Activated gamma-delta T cell treated with Interleukin-2 at 50 U/mL for 16 hours (primary cell): ENCODE measurements at places on chromosomes 3 and 15.

- DNase-seq = no peak
Measured at GRCh38 chr3:85725809-85726208, 767.0 kb downstream of the CADM2 start.

DNA sequence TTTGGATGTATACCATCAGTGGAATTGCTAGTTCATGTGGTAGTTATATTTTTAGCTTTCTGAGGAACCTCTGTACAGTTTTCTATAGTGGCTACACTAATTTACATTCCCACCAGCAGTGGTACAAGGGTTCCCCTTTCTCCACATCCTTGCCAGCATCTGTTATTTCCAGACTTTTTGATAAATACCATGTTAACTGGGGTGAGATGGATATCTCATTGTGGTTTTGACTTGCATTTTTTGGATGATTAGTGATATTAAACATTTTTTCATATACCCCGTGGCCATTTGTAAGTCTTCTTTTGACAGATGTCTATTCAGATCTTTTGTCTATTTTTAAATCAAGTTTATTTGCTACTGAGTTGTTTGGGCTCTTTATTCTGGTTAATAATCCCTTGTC lies 455.6 kb upstream of the RARB start:
- DNase-seq = no peak

DNA sequence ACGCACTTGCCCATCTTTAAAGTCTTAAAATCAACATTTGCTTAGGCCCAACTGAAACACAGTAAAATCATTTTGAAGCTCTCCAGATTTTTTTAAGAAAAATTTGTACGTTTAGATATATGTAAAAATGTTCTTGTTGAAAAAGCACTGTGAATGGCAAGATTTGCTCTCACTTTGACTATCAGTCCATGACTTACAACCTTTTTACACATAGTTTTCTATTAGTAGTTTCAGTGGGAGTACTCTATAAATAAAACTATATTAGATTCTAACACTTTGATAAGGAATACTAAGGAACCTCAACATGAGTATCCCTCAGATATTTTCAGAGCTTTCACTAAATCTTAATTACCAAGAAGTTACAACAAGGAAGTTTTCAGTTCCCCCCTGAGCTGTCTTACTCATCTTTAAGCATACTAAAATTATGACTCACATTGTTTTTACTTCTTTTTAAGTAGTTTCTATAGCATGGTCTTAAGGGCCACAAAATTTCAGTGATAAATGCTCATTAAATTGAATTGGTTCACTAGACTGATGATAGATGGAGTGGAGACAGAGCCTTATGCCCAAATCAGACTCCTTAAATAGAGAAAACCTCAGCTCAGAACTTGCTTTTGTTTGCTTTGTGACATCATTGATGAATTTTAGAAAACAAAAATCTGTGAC lies 31.6 kb upstream of the RAP2B start:
- DNase-seq = no peak

DNA sequence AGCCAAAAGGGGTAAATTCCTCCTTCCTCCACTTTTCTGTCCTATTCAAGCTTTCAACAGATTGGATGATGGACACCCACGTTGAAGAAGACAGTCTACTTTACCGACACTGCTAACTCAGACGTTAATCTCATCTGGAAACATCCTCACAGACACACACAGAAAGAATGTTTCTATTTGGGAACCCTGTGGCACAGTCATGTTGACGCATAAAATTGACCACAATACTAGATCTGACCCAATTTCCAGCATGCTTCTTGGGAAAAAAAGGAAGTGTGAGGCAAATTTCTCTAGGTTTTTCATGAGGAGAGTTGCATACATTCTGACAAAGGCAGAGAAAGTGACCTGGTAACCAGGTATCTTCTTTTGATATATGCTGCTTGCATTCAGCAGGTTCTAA lies 594.1 kb downstream of the FGF12 start:
- DNase-seq = no peak

DNA sequence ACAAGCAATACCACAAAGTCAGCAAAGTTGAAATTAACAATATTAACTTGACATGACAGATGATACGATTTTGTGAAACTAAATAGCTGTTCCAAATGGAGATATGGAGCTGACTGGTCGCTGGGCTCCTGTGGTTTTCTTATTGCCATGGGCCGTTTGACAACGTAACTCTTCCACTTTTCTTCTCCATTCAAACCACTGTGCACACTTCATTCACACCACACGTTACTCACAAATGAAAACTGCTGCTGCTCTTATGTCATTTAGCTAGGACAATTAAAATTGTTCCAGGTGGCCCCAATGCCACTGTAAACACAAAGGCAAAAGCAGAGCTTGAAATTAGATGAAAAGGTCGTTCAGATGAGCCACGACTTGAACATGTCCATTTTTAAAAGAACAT lies 94.0 kb upstream of the VGLL4 start:
- DNase-seq = no peak

GRCh38 chr3:72536878-72537267 lies 311.4 kb downstream of the SHQ1 start:
- DNase-seq = no peak

- no peak for DNase-seq
Measured at GRCh38 chr15:80630981-80631380, 64.1 kb upstream of the ABHD17C start.

GRCh38 chr3:38454178-38454883 lies 641 bp downstream of the ACVR2B start:
- DNase-seq = no peak

- DNase-seq = no peak
Measured at GRCh38 chr15:98635848-98636247, 12.5 kb upstream of the IGF1R start.

GRCh38 chr3:99409961-99410360 lies 228.4 kb upstream of the COL8A1 start:
- no peak for DNase-seq

- DNase-seq = no peak
Measured at GRCh38 chr3:132785292-132785691, 63.1 kb upstream of the NPHP3 start.

- no peak for DNase-seq
Measured at GRCh38 chr15:46207341-46207740, 572.5 kb downstream of the SQOR start.

DNA sequence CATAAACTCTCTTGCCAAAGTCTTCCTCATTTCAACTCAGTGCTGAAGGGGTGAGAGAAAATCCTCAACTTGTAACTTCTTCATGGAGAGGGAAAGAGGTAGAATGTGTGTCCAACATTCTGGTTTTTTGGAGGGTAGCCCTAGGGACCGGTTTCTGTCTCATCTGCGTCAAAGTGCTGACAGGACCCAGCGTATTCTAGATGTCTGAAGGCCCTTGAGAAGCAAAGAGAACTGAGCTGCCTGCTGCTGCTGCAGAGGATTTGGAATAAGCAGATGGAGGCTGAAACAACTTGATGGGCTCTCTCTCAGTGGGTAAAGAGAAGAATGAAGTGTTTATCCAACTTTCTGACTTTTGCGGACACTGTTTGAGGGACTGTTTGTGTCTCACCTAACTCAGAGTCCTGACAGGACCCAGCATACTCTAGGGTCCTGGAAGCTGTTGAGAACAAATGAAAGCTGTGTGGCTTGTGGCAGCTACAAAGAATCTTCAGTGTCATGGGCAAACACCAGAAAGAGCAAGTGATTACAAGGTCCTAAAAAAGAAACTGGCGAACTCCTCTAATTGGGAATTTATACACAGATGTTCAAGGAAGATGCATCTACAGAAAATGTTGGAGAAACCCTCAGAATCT lies 174.4 kb downstream of the SI start:
- DNase-seq = no peak

GRCh38 chr3:36212251-36212650 lies 168.1 kb upstream of the STAC start:
- no peak for DNase-seq

DNA sequence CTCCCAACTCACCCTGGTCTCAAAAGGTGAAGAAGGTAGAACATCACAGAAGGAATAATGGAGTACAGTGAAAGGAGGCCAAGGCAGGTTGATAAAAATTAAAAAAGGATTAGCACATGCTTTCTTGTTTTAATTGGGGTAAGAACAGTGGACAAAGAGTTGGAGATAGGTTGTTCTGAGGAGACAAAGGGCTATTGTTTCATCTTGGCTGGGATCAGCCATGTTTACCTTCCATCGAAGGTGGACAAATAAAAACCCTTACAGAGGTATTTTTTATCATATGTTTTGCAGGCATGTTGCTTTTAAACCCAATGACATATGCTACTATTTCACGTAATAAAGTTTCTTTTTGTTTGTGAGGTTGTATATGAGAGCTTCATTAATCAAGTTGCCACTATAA lies 12.9 kb downstream of the COMMD2 start:
- DNase-seq = no peak

DNA sequence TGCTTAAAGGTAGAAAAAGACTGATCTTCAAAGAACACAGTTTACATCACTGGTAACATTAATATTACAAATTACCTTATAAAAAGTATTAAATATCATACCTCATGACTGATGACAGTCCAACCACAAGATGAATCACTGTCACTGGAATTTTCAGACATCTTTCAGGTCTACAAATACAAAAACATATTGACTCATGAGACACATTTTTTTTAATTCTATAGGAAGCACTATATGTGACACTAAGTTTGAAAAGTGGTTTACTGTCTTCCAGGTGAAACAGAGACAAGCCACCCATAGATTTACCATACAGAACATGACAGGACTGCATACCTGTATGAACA lies 18.9 kb downstream of the CCPG1 start:
- DNase-seq = no peak

- no peak for DNase-seq
Measured at GRCh38 chr3:134630506-134630905, 20.3 kb downstream of the KY start.

- DNase-seq = peak; percentile 30
Measured at GRCh38 chr3:71185733-71186455, 397.6 kb downstream of the FOXP1 start.

- no peak for DNase-seq
Measured at GRCh38 chr15:80326270-80326669, 74.3 kb upstream of the CTXND1 start.

GRCh38 chr3:61634678-61635077 lies 73.3 kb downstream of the PTPRG start:
- DNase-seq = no peak

DNA sequence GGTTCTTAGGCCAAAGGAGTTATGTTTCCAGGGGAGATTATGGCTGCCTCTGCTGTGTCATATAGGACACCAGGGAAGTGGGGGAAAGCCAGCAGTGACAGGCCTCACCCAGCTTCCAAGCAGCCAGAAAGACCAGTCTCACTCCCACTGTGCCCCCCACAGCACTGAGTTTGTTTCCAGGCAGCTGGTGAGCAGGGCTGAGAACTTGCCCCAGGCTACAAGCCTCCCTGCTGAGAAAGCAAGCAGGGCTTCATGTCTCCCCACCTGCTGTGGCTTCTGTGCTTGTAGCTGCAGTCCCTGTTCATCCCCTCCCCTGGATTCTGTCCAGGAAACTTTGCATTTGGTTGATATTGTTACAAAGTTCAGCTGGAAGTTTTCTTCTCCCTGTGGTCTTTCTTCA lies 376.3 kb downstream of the PDCD6IP start:
- no peak for DNase-seq

DNA sequence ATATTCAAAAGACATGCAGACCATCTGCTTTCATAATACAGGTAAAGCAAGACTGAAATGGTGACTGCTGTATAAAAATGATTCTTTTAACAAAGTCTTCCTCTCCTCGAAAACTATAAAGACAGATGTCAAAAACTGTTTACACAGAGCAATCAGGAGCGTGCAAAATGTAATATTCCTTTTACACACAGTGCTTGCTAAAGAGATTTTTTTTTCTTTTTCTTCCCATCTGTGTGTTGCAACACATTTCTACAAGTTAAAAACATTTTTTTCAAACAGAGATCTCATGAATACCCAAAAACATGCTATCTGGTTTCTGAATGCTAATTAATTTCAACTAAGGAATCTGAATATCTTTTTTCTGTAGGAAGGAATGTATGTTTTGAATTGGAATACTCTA lies 22.1 kb downstream of the SATB1 start:
- no peak for DNase-seq

GRCh38 chr3:49313896-49314688 lies 25.8 kb downstream of the USP4 start:
- DNase-seq = no peak

GRCh38 chr15:60766391-60767128 lies 287.6 kb upstream of the ICE2 start:
- DNase-seq = no peak

- DNase-seq = no peak
Measured at GRCh38 chr15:69631978-69632377, 179.4 kb downstream of the RPLP1 start.

DNA sequence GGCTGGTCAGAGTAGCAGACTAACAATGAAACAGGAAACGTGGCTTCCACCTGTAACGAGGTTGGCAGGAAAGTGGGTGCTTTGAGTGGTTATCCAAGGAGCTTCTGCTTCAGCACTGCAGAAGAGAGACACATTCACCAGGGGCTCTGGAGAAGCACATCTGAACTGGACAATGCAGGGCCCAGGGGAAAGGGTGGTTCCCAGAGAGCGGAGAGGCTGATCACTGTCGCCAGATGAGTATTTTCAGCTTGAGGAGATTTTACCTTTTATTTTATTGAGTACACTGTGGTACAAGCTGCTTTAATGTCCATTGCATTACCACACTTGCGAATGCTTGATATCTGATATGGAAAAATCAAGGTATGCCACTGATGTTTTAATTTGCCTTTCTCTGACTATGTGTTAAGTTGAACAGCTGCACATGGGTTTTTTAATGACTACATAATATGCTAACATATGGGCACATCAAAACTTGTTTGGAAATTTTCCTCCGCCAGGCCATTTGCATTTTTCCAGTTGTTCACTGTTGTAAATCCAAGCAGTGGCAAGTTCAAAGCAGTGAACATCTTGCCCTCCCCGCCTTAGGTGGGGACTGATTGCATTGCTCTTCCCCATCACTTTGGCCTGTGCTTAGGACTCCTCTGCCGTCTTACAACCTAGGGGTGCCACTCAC lies 52.1 kb downstream of the LRTM1 start:
- no peak for DNase-seq

DNA sequence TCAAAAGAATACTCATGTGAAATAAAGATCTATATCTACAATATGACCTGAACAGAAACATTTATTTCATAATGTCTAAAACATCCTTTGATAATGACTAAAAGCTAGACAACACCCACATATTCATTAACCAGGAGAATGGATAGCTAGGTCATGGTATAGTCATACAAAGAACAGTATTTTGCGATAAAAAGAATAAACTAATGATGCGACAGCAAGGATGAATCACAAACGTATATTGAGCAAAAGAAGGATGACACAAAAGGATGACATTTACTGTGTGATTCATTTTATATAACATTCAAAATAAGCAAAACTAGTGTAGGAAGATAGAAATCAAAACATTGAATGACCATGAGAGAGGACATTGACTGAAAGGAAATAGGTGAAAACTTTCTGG lies 1233.1 kb downstream of the OTOL1 start:
- no peak for DNase-seq

- DNase-seq = no peak
Measured at GRCh38 chr3:41893977-41894376, 67.9 kb downstream of the ULK4 start.

- peak; percentile 7 for DNase-seq
Measured at GRCh38 chr15:78507831-78508160, 419 bp downstream of the HYKK start.
